Activated CD4-positive, alpha-beta T cell treated with anti-CD3 and anti-CD28 coated beads, Interleukin-2, amount 50 U/mL, for 4 hours (primary cell): ENCODE measurements at places on chromosomes 4 and X.

DNA sequence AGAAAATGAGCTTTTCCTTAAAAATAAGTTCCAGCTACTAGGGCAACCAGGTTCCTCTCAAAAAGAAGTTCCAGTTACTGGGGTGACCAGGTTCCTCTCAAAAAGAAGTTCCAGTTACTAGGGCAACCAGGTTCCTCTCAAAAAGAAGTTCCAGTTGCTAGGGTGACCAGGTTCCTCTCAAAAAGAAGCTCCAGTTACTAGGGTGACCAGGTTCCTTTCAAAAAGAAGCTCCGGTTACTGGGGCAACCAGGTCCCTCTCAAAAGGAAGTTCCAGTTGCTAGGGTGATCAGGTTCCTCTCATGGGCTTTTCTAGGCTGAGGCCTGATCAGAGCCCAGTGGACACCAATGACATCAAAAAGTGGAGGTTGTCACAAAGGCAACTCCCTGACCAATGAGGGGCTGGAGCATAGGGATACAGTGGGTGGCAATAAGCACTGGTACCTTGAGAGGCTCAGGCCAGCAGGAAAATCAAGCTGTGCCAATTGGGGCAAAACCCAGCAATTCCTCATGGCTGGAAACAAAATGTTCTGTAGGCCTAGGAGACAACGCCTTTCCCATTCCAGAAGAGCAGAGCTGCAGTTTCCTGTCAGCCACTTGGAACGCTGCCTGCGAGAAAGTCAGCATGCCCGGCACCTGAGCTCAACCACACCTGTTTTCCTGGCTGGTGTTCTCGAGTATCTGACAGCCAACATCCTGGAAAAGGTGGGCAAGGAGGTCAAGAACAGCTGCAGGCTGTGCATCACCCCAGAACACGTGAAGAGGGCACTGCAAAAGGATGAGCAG is 12.3 kb upstream of the SYTL5 start:
- DNase-seq = no peak

DNA sequence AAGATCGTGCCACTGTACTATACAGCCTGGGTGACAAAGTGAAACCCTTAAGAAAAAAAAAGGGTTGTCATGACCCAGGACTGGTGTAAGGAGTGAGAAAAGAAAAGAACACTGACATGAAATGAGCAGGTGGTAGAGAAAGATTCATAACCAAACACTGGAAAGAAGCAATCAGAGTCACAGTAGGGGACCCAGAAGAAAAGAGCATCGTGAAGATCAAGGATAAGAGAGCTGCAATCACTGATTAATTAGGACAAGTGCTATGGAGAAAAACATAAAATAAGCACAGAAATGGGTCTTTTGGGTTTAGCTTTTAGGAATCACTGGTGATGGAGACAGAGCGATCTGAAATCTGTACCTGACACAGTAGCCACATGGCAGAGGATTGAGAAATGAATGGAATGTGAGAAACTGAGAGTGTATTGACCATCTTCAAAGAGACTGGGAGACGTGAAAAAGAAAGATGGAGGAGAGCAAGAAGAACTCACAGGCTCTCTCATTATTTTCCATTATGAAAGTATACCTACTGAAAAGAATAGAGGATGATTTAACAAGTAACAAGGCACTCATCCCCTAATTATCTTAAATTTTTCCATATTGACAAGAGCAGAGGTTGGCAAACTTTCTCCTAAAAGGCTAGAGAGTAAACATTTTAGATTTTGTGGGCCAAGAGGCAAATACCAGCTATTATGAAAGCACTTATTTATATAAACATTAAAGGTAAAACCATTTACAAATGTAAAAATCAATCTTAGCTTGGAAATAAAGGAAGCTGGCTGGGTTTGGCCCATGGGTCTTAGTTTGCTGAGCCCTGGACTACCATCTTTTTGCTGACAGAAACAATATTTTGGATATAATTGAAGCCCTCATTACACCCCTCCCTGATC is 7.3 kb downstream of the TMEM154 start:
- no peak for DNase-seq

DNA sequence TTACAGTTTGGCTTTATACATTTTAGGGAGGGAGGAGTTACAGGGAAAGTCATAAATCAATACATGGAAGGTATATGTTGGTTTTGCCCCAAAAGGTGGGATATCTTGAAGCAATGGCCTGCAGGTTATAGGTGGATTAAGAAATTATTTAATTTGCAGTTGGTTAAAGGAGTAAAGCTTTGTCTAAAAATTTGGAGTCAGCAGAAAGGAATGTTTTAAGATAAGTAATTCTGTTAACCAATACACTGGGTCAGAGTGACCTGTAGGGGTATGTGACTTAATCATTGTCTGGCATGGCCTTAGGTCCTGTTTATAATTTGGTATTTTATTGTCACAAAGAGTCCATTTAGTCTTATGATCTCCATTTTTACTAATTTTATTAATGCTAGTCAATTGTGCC is 115.0 kb downstream of the AGTR2 start:
- no peak for DNase-seq

DNA sequence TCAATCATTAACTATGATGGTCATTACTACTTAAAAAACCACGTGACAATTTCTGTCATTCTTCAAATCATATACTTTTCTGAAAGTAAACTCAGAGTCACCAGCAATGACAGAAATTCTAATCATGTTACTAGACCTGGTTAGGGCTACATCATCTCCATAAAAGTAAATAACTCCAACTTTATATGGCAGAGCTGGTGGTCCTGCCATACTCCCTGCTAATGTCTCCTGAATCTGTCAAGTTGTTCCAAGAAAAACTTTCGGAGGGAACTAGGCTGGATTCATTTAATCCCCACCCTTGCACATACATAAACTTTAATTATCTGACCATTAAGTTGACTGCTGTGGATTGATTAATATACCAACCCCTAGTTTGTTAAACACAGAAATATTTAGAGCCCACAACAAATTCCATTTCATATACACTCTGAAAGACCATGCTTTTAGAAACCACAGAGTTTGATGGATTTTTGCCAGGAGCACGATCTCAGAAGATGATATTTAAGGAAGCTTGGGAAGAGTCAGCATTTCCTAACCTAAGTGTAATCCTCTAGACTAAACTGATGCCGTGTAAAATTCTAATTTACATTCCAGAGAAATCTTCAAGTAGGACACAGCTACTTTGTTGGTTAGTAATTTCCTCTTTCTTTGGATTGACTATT is 577.0 kb downstream of the FAT4 start:
- no peak for DNase-seq

DNA sequence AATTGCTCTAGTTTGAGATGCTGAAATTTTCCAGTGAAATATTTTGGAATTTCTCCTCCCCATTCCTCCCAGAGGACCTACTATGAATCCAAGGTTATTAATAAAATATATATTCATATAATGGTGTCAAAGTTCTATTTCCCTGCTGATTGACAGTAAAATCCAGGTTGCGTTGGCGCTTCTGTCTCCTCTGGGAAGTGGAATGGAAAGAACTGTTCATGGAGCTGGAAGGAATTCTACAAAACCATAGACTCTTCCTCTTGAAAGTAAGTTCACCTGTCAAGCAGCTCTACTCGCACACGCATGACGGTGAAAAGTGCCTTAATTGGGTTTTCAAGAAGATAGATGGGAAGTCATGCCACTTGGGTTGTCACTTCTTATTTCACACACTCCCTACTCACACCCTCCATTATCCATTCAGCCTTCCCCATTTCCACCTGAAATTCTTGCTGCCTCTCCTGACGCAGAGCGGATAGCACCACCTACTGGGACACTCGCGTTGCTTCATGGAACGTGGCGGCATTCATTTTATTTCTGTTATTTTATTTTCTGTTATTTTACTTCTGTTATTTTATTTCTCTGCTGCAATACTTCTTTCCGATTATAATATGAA is 351.6 kb downstream of the NLGN4X start:
- DNase-seq = no peak

- no peak for DNase-seq
Observed at GRCh38 chr4:119190354-119190753, 22.2 kb upstream of the USP53 start.

- no peak for DNase-seq
Observed at GRCh38 chr4:115454228-115454627, 340.8 kb upstream of the NDST4 start.

DNA sequence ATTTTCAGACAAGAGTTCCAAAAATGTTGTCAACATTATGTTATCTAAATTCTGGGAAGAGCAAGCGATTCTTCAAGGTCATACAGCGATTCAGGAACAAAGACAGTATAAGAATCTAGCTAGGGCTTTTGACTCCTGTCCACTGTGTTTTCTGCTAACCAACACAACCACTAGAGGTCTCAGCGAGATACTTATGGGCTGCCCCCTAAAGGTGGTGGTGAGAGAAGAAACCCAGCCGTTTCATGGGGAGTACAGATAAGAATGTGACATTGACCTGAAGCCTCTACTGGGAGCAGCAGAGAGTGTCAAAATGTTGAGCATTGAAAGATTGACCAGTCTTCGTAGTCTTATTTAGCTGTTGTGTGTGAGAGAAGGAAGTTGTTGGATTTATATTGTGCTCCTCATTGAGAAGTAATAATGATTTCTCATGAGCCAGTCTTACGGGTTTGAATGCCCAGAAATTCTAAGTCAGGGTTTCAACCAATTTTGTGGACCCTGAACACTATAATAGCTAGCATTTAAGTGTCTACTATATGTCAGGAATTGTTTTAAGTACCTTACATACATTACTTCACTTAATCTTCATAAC is 168.3 kb downstream of the SPRY1 start:
- peak; percentile 5 for DNase-seq

DNA sequence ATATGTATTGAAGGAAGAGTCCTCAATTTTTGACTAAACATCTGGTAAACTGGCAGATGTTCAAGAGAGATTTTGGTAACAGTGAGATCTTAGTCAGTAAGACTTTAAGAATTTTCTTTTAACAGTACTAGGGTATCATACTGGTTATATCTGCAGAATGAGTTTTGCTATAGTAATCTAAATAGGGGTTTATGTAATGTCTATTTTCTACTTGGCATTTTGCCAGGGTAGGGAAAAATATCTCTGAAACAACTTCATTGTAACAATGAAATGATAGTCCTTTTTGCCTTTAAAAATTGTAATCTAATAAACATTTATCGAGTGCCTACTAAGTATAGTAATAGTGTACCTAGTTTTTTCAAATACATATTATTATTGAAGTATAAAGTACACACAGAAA is 32.1 kb downstream of the XK start:
- no peak for DNase-seq

DNA sequence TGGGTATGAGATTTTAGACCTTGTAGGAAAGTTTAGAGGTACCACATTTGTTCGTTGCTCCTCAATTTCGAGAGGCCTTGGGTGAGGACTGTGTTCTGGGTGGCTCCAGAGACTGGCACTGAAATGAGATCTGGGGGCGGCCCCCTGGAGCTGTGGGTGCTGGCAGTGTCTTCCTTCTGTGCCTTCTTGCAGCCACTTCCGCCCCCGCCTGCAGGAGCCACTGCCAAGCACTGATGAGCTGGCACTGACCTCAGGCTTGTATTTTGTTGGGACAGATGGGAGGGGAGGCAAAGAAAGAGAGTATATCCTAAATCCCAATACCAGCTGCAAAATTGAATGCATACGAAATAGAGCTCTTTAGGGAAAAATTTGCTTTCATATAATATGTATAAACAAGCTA is 64.5 kb upstream of the CLDN34 start:
- DNase-seq = no peak

DNA sequence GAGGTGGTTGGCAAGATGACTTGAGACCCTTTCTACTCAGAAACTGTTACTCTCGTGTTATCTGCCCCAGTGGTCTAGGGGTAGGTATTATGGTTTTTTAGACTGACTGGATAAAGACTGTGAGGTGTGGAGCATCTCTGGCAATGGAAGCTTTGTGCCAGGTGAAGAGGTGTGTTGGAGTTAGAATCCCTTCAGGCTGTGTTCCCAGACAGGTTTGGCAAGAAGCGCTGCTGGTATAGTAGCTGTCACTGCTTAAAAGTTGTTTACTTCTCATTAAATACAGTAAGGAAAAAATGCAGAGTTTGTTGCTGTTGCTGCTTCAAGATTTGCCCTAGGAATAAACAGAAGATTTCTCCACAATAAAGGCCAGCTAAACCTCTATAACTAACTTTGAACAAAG is 35.3 kb downstream of the AREG start:
- DNase-seq = no peak

GRCh38 chr4:119939071-119939995 is 127.3 kb downstream of the MAD2L1 start:
- no peak for DNase-seq

DNA sequence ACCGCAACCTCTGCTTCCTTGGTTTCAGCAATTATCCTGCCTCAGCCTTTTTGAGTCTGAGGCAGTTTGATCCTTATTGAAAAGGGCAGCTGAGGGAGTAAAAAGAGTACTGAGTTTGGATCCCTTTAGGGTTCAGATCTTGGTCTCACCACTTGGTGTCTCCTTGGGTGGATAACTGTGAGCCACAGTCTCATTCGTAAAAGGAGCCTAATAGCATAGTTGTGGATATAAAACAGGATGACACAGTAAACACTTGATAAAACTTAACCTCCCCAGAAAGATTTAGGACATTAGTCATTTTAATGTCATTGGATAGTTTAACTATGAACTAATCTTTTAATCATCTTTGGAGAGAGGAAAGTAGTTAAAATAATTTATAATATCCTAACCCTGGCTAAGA is 173.0 kb downstream of the ANK2 start:
- DNase-seq = no peak

- DNase-seq = no peak
Observed at GRCh38 chrX:69232945-69233344, 67.7 kb upstream of the PJA1 start.

DNA sequence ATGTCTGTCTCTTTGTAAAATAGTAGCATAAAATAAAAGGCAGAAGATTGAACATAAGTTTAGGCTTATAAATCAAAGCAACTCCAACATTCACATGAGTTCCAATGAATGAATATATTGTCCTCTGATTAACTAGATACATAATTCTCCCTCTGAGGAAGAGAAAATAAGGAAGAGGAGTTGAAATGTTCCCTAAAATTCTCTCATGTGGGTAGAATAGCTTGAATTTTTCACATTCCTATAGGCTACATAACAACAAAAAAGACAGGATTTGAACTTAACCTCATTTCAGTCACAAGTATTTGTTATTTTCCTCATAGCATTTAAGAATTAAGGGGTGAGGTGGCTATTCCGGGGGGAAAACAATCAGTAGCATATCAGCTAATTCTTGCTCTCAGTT is 462.4 kb upstream of the NDST4 start:
- no peak for DNase-seq

DNA sequence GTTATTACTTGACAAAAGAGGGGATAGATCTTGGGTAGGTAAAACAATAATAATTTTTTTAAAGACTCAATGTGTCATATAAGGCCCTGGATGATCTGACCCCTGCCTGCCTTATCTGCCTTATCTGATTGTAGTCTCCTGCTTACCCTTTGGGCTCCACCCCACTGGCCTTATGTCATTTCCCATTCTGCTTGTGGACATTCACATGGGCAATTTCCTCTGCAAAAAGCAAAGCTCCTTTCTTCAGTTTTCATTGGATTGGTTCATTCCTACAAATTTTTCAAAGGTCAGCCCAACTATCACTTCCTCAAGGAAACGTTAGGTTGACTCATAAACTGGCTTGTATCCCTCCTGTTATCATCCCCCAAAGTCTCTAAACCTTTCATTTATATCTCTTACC is 15.7 kb upstream of the TET2 start:
- DNase-seq = no peak
